Regular cardiac myocyte (primary cell): ENCODE measurements at places on chromosomes 6 and 20. TPM values are rescaled to one million over a fixed set of nuclear protein-coding genes. Genes with fewer than 3 reads are reported as not detected.

Gene TFAP2C
- total RNA-seq = not detected in 2 replicates

Gene HTR1E
- not detected in 2 replicates for total RNA-seq

Gene ERVFRD-1
- not detected in 2 replicates for total RNA-seq

Gene MPIG6B
- total RNA-seq = 0.28 TPM in 1 of 2 replicates, not detected in the other

Gene RBPJL
- not detected in 2 replicates for total RNA-seq

Gene ZNF322
- total RNA-seq = 11.7 and 18.3 TPM in 2 replicates

Gene GSTA4
- total RNA-seq = 25.1 and 46.5 TPM in 2 replicates

Gene PTCRA
- total RNA-seq = 0.19 TPM in 1 of 2 replicates, not detected in the other

Gene ROS1
- total RNA-seq = under 0.01 TPM in 2 replicates

Gene DOK5
- total RNA-seq = 29.6 and 35.9 TPM in 2 replicates

Gene RIN2
- 35.8 and 71.1 TPM in 2 replicates for total RNA-seq

Gene RRP36
- 64.3 and 147 TPM in 2 replicates for total RNA-seq

Gene CDS2
- total RNA-seq = 30.3 and 37.2 TPM in 2 replicates

Gene BEND3
- 1.4 and 2.5 TPM in 2 replicates for total RNA-seq

Gene BTN1A1
- total RNA-seq = under 0.01 TPM in 1 of 2 replicates, not detected in the other

Gene HLA-DRB1
- 0.58 and 3.7 TPM in 2 replicates for total RNA-seq

Gene EDN1
- 46.8 and 87.4 TPM in 2 replicates for total RNA-seq

Gene DPPA5
- total RNA-seq = not detected in 2 replicates

Gene VPS16
- 44.5 and 52.9 TPM in 2 replicates for total RNA-seq

Gene KCNK5
- not detected in 2 replicates for total RNA-seq

Gene SIRPD
- total RNA-seq = not detected in 2 replicates

Gene LAMP5
- total RNA-seq = 0.19 TPM in 1 of 2 replicates, not detected in the other

Gene ECT2L
- under 0.01 TPM in 1 of 2 replicates, not detected in the other for total RNA-seq

Gene ADAM33
- total RNA-seq = 1.2 and 1.7 TPM in 2 replicates

Gene WFDC10B
- total RNA-seq = not detected in 2 replicates

Gene PSMG4
- 23.4 and 42.8 TPM in 2 replicates for total RNA-seq

Gene SLC22A16
- total RNA-seq = under 0.01 TPM in 1 of 2 replicates, not detected in the other

Gene TMEM74B
- total RNA-seq = under 0.01 TPM in 1 of 2 replicates, not detected in the other

Gene TMEM217
- total RNA-seq = 1.2 and 2.5 TPM in 2 replicates

Gene SNAP25
- total RNA-seq = 0.77 and 2.8 TPM in 2 replicates

Gene CRIP3
- not detected in 2 replicates for total RNA-seq

Gene SOX18
- under 0.01 and 0.19 TPM in 2 replicates for total RNA-seq

Gene FOXF2
- total RNA-seq = 0.28 and 0.58 TPM in 2 replicates

Gene RIPK1
- total RNA-seq = 21.7 and 23.6 TPM in 2 replicates

Gene CTAGE9
- not detected in 2 replicates for total RNA-seq
